ENCODE measurements at places on chromosomes 5 and 9.

DNA sequence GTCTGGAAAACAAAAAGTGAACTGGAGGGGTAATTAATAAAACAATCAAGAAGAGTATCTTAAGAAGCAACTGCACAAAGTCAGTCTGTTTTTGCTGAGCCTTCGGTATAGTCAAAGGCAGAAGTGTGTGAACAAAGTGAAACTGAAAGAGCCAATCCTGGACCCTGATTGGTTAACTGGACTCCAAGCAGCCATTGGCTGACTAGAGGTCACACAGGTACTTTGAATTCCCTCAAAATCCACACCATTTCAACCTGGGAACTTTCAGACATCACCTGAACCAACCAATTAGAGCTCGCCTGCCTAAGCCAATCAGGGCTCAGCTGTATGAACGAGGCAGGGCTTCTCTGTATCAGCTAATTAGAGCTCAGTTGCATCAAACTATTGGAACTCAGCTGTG lies 286.7 kb downstream of the TLE4 start:
- peak; percentile 90 for ATAC-seq

DNA sequence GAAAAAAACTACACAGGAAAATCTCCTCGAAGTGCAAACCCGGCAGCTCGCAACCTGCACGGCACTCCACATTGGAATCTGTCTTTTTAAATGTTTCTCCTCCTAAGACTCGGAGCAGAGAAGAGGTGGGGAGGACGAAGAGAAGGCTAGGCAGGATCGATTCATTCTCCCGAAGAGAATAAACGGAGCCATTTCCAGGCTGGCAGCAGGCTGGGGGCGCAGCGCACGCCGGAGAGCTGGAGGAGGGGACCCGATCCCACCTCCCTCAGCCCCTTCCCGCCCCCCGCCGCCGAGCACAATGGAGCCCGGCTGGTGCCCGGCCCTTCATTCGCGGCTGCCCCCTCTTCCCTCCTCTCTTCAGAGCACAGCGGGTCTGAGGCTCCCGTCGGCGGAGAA lies 628 bp downstream of the HOMER1 start:
- no peak for ATAC-seq

- ATAC-seq = no peak
These were observed 202.2 kb downstream of the GADD45G start for GRCh38 chr9:89807101-89807395.

GRCh38 chr9:135602789-135603481 lies 36.4 kb downstream of the GLT6D1 start:
- ATAC-seq = no peak

GRCh38 chr5:57325678-57326397 lies 152.0 kb downstream of the GPBP1 start:
- ATAC-seq = no peak
